ENCODE measurements at places on chromosomes 2 and 18. TPM values are rescaled to one million over a fixed set of nuclear protein-coding genes. Genes with fewer than 3 reads are reported as not detected.

VSNL1 gene
- total RNA-seq: not detected

MAL gene
- total RNA-seq: not detected

TM4SF20 gene
- not detected for total RNA-seq

GALNT14 gene
- not detected for total RNA-seq

HOXD11 gene
- total RNA-seq: not detected

ASB18 gene
- not detected for total RNA-seq

CEP76 gene
- 9.3 TPM for total RNA-seq

MOCOS gene
- total RNA-seq: 1.6 TPM

MTERF4 gene
- total RNA-seq: 31.4 TPM

UGT1A6 gene
- not detected for total RNA-seq

IL36B gene
- not detected for total RNA-seq

MC2R gene
- not detected for total RNA-seq

ANKRD30B gene
- not detected for total RNA-seq

SERPINB13 gene
- not detected for total RNA-seq

LCT gene
- total RNA-seq: not detected

ERFE gene
- 0.66 TPM for total RNA-seq

GTF2A1L gene
- total RNA-seq: not detected

FOXD4L1 gene
- total RNA-seq: not detected

CYP1B1 gene
- 0.18 TPM for total RNA-seq

NLRC4 gene
- not detected for total RNA-seq

CACNB4 gene
- 0.18 TPM for total RNA-seq

LIMS2 gene
- total RNA-seq: 22.1 TPM

EPB41L5 gene
- 29.3 TPM for total RNA-seq

SCYGR6 gene
- not detected for total RNA-seq

ITPRIPL1 gene
- 0.75 TPM for total RNA-seq

POU3F3 gene
- total RNA-seq: not detected

CAVIN2 gene
- 128 TPM for total RNA-seq

ZNF892 gene
- total RNA-seq: 7.2 TPM

DDX1 gene
- 90.9 TPM for total RNA-seq

SLC9A4 gene
- total RNA-seq: not detected

CD226 gene
- total RNA-seq: 0.09 TPM

ANKRD23 gene
- total RNA-seq: 0.45 TPM

PCARE gene
- under 0.01 TPM for total RNA-seq

DNAJC27 gene
- 1.6 TPM for total RNA-seq

ABCG5 gene
- total RNA-seq: not detected

CIB4 gene
- not detected for total RNA-seq

LBX2 gene
- 1.4 TPM for total RNA-seq

RESP18 gene
- total RNA-seq: not detected

DHX57 gene
- 23.4 TPM for total RNA-seq

PLEK gene
- 0.09 TPM for total RNA-seq

COL4A3 gene
- 0.19 TPM for total RNA-seq

MSH2 gene
- 20.0 TPM for total RNA-seq

DNER gene
- total RNA-seq: 0.09 TPM

C2orf78 gene
- total RNA-seq: not detected

CD207 gene
- total RNA-seq: under 0.01 TPM
